Fibroblast of mammary gland (primary cell): ENCODE measurements at places on chromosomes 6 and 20.

DNA sequence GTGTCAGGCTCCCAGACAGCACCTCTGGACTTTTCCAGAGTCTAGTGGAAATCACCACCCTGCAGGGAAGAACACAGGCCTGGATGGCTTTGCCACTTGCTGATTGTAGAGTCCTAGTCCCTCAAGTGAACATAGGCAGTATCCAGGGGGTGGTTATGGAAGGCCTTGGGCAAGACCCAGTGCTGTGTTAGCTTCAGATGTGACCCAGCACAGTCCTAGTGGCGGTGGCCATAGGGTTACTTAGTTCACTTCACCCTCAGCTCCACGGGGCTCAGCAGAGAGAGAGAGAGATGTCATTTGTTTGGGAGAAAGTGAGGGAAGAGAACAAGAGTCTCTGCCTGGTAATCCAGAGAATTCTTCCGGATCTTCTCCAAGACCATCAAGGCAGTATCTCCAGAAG, 37.3 kb downstream of the RNF146 start:
- no peak for DNase-seq

DNA sequence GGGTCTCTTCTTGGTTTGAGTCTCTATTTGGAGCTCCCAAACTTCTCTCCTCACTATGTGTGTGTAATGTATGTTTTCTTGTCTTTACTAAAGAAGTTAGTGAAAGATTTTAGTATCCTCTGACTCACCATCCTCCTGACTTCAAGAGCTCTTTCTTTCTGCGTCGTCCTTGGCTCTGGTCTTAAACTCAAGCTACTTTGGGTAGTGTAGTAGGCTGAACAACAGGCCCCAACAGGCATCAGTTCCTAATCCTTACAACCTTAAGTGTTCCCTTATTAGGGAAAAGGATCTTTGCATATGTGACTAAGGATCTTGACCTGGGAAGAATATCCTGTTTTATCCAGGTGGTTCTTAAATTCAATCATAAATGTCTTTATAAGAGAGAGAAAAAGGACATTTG, 810.2 kb downstream of the MAFB start:
- peak; percentile 56 for DNase-seq

DNA sequence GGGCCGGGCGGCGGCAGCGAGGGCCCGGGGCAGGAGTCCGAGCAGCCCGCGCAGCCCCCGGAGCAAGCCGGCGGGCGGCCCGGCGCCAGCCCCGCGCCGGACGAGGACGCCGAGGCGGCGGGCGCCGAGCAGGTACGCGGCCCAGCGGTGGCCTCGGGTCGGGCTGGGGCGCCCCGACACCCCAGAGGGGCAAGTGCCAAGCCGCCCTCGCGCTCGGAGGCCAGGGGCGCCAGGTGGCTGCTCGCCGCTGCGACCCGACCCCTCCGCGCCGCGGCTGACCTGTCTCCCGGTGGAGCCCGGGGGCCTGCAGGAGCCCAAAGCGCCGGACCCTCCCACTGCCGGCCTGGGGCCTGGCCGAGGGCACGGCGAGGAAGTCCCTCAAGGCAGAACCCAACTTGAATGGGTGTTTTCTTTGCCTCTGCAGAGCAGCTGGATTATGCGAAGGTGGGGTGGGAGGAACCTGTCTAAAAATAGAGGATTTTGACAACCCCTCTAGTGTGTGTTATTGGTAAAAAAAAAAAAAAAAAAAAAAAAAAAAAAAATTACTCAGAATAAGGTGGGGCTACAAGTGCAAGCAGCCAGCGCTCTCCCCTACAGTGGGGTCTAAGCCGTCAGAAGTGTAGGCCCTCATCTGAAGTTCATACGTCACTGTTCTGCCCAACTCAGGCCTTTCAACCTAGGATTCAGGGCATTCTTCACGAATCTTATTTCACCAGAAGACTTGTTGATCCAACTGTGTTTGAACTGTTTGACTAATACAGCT, 609 bp downstream of the OGFRL1 start:
- peak; percentile 37 for DNase-seq

DNA sequence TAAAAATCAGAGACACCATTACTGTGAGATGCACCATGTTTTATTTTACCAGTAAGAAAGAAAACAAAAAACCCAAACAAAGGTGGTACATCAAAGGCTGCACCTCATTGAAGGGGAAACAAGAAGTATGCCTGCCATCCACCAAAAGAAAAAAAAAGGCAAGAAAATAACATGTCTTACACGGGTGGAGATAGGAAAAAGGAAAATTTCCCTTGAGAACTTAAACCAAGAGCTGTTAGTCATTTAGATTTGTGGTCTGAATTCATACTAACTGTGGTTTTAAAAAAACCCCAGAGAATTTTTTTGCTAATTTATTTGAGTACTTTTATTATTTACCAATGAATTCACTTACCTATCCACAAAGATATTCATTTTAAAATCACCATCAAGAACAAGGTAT, 144.0 kb downstream of the LRRC1 start:
- DNase-seq: peak; percentile 47

DNA sequence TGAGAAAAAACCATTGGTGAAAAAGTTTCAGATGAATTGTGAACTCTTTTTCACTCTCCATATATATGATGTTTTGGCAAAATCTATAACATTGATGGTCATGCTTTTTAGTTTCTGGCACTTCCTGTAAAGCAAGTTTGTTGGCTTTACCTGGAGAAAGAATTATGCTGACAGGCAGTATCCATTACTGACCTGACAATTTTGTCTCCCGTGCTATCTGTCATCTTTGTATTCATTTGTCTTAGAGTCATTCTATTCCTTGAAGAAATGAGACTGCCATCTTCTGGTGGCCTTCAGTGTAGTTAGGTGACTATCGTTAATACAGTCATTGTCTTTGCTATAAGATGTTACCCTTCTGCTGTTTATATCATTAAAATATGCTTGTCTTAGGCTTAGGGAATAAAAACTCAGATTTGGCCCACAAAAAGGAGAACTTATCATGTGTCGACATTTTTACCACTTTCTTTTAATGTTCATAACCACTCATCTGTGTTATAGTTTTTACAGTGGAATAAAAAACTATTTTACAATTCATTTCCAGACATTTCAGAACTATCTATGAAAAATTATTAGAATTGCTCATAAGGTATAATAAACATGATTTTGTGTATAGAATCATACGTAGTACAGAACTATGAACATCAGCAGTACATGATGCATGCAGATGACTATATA, 707.0 kb downstream of the EPM2A start:
- DNase-seq: peak; percentile 56

GRCh38 chr6:27836783-27837624, 75.2 kb downstream of the OR2B2 start:
- DNase-seq: peak; percentile 95

- peak; percentile 72 for DNase-seq
Observed at GRCh38 chr6:89970609-89971337, 76.5 kb downstream of the GJA10 start.

- DNase-seq: no peak
Observed at GRCh38 chr6:140931581-140931980, 1201.1 kb upstream of the GJE1 start.

- peak; percentile 21 for DNase-seq
Observed at GRCh38 chr6:144150710-144151657, 667 bp downstream of the STX11 start.

- peak; percentile 36 for DNase-seq
Observed at GRCh38 chr6:43817192-43817591, 47.2 kb downstream of the VEGFA start.

- no peak for DNase-seq
Observed at GRCh38 chr6:55875400-55875799, at the start of gene BMP5. Gene BMP5 (minus strand): TSS chr6:55875590. CDS start chr6:55874865, 725 bp downstream.

- DNase-seq: peak; percentile 68
Observed at GRCh38 chr20:11544029-11544678, 373.5 kb upstream of the BTBD3 start.

DNA sequence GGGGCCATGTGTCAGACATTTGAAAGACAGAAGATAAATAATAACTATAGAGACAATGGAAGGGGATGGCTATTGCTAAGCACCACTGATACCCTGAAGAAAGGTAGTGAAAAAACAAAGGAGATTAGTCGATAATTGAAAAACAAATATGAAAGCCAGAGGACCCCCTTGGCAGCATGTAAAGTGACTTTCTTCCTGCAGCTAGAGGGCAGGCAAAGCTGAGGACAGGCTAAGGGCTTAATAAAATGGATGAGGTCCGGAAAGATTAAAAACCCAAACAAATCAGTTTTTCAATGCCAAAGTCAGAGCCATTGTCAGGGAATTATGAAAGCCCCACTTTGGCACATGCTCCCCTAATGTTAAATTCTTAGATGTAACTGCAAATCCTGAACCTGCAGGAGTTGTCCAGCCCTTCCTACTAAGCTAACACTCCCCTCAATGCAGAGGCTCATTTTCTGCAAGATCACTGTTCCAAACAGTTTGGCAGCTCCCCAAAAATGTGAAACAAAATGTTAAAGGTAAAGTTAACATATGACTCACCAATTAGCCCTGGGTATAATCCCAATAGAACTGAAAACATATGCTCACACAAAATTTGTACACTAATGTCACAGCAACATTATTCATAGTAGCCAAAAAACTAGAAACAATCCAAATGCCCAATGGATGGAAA, 1177.9 kb downstream of the GRIK2 start:
- DNase-seq: no peak

GRCh38 chr6:68994521-68994920, 359.4 kb downstream of the ADGRB3 start:
- no peak for DNase-seq

DNA sequence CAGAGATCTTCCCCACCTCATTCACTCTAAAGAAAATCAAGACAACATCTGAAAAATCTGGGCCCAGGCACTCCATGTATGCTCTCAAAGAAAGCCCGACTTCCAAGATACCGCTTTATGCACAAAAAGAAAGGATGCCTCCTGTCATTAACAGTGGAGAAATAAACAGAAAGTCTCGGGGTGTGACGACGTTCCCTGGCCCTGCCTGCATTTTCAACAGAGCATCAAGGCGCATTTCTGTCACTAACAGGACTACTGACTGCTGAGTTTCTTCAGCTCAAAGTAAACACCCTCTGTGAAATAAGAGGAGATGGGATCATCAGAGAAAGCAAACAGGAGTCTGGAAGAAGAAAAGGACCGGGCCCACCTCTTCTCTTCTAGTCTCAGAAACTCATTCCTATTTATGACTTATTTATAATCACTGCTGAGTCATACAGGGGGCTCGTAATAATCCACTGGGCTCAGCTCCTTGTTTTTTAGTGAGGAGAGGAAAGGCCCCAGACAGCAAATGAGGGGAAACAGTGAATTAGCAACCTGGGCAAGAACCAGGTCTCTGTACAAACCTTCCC, 99.7 kb downstream of the ZMYND8 start:
- DNase-seq: peak; percentile 60

DNA sequence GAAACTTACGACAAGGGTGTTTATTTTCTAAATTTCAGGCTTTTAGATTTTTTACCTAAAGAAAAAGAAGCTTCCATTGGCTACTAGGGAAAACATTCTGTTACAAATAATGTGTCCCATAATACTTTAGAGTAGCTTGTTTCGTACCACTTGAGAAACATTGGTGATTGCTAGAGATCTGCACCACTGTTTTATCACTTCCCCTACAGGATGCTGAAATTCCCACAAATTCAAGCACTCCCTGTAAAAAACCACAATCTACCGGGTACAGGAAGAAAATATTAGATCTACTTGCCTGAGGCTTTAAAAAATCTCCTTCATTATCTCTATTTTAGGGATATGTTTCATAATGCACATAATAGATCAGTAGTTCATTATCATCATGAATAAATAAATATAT, 29.9 kb downstream of the SEL1L2 start:
- no peak for DNase-seq

- DNase-seq: peak; percentile 67
Observed at GRCh38 chr6:169326067-169326799, 72.6 kb upstream of the THBS2 start.

DNA sequence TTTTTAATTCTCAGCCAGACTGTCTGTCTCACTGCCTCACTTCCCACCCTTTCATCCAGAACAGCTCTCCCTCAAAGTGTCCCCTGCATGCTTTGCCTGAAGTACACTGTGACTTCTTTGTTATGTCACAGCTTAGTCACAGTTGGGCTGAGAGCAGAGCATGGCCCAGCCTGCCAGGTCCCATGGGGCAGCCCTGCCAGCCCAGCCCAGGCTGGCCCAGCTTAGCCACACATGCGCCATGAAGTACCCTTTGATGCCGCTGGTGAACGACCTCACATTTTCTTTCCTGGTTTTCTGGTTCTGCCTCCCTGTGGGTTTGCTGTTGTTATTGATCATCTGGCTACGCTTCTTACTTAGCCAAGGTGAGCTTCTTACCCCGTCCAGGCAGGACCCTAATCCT, at the start of gene ADIG:
ADIG (plus strand) TSS at position 185 of the 400 bp plus-strand sequence; CDS start at position 239, 54 bp downstream.
- no peak for DNase-seq

- DNase-seq: no peak
Observed at GRCh38 chr20:23341073-23341472, 9.5 kb upstream of the NXT1 start.

GRCh38 chr6:35238843-35239289, 20.7 kb upstream of the ZNF76 start:
- DNase-seq: no peak

GRCh38 chr20:53598140-53599043, 4.8 kb upstream of the ZNF217 start:
- DNase-seq: no peak

DNA sequence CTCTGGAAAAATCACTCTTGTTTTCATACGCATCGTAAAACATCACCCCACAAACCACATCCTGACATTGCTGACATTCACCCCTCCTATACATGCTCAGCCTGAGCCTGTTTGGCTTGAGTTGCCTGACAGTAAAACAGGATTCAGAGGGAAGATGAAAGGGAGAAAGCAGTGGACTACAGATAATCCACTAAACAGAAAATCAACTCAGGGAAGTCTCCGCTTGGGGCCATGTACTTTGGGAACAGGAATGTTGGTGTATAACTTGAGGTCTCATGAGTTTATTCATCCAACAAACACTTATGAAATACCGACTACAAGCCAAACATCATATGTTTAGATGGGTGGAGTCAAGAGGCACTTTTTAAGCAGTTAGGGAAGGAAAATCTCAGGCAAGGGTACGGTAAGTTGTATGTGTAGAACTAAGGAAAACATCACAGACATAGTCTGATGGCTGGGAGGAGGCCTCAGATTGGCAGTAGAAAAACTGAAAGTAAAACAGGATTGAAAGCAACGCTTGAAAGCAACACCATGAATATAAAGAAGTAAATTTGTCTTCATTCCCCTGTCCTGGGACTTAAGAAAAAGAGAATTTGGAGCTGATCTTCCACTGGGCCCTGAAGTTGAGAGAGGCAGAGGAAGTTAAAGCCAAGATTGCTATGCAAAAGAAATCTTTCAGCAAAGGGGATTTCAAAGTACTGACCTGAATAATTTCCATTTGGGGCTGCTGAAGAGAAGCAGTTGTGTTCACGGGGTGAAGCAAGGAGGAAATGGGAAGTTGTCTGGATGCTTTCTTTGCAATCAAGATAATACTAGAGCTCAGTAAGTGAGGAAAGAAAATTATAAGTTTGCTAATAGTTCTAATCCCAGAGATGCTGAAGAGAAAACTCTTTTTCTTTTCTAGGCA, 28.8 kb downstream of the PDE7B start:
- DNase-seq: peak; percentile 84

GRCh38 chr20:59027741-59028320, 4.3 kb downstream of the ATP5F1E start:
- DNase-seq: peak; percentile 77

DNA sequence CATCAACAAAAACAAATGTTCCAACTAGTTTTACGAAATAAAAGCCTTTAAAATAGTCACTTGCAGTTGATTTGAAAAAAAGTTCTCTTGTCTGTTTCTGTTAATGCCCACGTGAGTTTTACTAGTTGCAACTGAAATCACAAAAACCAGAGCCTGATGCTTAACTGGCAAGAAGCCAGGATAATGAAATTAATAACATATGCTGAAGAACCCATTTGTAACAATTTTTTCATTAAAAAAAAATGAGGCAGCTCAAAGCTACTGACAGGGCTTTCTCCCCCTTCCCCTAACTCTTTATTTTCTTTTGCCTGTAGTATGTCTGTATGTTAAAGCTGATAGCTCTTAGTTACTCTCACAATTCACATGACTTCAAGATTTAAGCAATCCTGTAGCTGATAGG, 132.7 kb upstream of the EYA4 start:
- peak; percentile 38 for DNase-seq
